ENCODE measurements at places on chromosomes 6 and 20.

- no peak for DNase-seq
These were observed 14.0 kb downstream of the SLC17A4 start for GRCh38 chr6:25768566-25768965.

- DNase-seq: no peak
These were observed 34.3 kb upstream of the PRIM2 start for GRCh38 chr6:57283106-57283505.

GRCh38 chr20:45230631-45231030 is 9.5 kb downstream of the SEMG2 start:
- DNase-seq: no peak

DNA sequence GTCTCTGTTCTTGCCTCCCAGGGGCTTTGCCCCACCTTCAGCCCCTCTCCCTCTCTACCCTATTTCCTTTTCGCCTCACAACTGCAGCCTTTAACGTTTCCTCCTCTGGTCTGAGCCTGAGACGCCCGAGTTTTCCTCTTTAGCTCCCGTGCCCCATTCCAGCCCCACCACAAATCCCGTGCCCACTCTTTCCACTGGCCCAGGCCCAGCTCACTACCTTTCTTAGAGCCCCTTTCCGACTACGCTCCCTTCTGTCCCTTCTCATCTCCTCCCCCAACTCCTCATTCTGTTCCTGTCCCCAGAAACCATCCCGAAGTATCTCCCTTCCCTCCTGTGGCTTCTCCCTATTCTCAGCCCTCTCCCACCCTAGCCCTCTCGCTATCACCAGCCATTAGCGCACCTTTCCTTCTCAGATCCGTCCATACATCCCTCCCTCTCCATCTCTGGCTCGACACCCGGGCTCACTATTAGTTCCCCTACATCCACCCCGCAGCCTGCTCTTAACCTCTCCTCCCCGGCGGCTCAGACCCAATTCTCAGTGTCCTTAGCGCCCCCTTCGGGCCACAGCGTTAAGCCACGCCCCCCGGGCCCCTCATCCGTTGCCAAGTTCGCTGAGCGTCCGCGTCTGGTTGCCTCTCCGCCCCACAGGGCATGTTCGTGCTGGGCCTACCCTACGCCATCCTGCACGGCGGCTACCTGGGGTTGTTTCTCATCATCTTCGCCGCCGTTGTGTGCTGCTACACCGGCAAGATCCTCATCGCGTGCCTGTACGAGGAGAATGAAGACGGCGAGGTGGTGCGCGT is 2.7 kb downstream of the SLC32A1 start:
- DNase-seq: no peak

- no peak for DNase-seq
These were observed 1.2 kb downstream of the TREML2 start for GRCh38 chr6:41199552-41200246.
